Right lobe of liver (tissue), 6 donors: ENCODE measurements at places on chromosomes 4 and X.

GRCh38 chrX:13235930-13236329 is 83.9 kb downstream of the ATXN3L start:
- DNase-seq: no peak

DNA sequence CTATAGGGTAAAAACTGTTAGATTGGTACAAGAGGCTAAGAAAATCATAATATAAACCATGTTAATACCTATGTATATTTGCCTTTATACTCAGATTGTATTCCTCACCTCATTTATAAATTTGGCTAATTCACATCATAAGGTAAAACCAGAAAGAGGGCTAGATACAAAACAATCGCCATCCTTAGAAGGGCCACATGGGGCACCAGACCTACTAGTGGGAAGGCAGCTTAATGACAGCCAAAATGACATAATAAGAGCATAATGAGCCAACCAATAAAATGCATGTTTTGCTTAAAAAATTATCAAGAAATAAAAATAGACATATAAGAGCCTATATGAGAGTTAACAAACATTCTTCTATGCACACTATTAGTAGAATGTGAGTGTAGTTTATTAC is 107.3 kb upstream of the PRDX4 start:
- DNase-seq: no peak

- peak; percentile 30 for DNase-seq
Observed at GRCh38 chr4:165367040-165367439, 11.8 kb upstream of the CPE start.

GRCh38 chrX:46254641-46255040 is 290.6 kb downstream of the ZNF674 start:
- no peak for DNase-seq

DNA sequence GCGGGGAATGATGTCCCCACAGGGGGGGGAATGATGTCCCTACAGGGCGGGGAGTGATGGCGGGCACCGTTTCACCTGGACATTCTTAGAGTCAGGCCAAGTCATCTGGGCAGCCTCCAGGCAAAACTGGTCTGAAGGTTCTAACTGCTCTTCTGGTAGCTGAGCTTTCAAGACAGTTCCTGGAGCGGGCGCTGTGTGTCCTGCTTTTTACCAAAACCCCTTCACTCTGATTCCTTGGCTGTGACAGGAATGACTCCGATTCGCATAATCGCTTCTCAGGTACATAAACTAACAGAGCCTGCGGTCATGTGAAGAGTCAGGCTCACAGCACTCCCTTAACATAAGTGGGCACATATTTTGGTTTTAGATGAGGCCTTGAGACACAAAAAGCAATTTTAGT is 836.0 kb downstream of the TRIML1 start:
- DNase-seq: no peak

- DNase-seq: peak; percentile 53
Observed at GRCh38 chr4:76546759-76547742, 112.0 kb downstream of the SHROOM3 start.

DNA sequence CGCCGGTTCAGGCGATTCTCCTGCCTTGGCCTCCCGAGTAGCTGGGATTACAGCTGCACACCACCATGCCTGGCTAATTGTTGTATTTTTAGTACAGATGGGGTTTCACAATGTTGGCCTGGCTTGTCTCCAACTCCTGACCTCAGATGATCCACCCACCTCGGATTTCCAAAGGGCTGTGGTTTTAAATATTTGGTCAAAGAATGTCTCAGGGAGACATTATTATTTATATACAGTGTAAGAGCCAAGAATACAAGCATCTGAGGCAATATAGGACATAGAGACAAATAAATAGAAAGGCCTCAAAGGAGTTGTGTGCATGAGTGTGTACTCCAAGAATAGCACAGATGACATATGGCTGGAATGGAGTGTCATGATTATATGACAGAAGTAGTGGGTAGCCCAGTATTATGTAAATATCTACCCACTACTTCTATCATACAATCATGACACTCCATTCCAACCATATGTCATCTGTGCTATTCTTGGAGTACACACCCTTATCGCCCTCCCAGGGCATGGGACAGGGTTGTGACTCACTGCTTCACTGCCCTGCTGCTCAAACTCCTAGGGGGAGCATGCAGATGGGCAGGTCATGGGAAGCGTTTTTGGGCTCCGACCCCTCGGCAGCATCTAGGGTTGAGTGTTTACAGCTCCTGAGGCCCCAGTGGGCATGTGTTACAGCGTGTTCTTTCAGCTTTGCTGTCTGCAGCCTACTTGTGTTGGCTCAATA is 1649.8 kb upstream of the PCDH10 start:
- DNase-seq: no peak

GRCh38 chr4:173821036-173821435 is 291.0 kb upstream of the HAND2 start:
- DNase-seq: no peak

GRCh38 chr4:36351082-36351666 is 69.8 kb downstream of the DTHD1 start:
- DNase-seq: peak; percentile 55

- no peak for DNase-seq
Observed at GRCh38 chrX:69813677-69814076, 197.8 kb downstream of the EDA start.

GRCh38 chr4:159002950-159003349 is 99.9 kb upstream of the RAPGEF2 start:
- DNase-seq: no peak

GRCh38 chr4:52949336-52949735 is 87.2 kb downstream of the RASL11B start:
- no peak for DNase-seq

DNA sequence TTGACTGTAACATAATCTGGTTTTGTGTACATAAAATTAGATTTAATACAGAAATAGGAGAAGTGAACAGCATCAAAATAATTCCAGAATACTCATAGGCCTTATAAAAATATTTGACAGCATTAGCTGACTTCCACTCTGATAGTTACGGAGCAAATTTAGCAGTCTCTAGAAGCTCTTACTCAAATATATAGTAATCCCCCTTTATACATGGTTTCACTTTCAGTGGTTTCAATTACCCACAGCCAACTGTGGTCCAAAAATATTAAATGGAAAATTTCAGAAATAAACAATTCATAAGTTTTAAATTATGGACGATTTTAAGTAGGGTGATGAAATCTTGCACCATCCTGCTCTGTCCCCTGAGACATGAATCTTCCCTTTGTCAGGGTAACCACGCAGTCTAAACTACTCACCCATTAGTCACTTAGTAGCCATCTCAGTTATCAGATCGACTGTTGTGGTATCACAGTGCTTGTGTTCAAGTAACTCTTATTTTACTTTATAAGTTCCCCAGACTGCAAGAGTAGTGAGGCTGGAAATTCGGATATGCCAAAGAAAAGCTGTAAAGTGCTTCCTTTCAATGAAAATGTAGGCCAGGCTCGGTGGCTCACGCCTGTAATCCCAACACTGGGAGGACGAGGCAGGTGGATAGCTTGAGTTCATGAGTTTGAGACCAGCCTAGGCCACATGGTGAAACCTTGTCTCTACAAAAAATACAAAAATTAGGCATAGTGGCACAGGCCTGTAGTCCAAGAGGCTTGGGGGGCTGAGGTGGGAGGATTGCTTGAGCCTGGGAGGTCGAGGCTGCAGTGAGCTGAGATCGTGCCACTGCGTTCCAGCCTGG is 17.2 kb upstream of the RTL9 start:
- DNase-seq: no peak

- DNase-seq: no peak
Observed at GRCh38 chrX:105870445-105870844, 48.1 kb downstream of the NRK start.
